Stimulated activated CD4-positive, alpha-beta T cell treated with anti-CD3 and anti-CD28 coated beads, Interleukin-15, amount 100 ng/mL, for 1 hour (primary cell): ENCODE measurements at places on chromosomes 7 and 10.

DNA sequence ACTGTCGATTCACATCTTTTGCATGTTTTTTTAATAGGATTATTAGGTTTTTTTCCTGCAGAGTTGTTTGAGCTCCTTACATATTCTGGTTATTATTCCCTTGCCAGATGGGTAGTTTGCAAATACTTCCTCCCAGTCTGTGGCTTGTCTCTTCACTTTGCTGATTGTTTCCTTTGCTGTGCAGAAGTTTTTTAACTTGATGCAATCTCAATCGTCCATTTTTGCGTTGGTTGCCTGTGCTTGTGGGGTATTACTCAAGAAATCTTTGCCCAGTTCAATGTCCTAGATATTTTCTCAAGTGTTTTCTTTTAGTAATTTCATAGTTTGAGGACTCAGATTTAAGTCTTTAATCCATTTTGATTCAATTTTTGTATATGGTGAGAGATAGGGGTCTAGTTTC, 95.4 kb downstream of the TBXAS1 start:
- no peak for DNase-seq

- DNase-seq = no peak
Observed at GRCh38 chr7:117116211-117116610, 162.9 kb downstream of the ST7 start.

DNA sequence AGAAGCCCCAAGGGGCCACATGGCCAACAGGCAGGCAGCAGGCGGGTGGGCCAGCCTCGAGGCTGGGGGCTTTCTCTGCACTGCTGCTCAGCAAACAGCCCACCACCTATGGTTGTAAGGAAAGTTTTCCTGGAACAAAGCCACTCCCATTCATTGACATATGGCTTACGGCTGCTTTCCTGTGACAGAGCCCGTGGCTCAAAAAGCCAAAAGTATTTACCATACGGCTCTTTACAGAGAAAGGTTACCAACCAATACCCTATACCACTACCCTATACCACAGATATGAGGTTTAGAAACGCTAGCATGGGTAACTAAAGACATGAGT, 152.7 kb downstream of the MAD1L1 start:
- DNase-seq = no peak

DNA sequence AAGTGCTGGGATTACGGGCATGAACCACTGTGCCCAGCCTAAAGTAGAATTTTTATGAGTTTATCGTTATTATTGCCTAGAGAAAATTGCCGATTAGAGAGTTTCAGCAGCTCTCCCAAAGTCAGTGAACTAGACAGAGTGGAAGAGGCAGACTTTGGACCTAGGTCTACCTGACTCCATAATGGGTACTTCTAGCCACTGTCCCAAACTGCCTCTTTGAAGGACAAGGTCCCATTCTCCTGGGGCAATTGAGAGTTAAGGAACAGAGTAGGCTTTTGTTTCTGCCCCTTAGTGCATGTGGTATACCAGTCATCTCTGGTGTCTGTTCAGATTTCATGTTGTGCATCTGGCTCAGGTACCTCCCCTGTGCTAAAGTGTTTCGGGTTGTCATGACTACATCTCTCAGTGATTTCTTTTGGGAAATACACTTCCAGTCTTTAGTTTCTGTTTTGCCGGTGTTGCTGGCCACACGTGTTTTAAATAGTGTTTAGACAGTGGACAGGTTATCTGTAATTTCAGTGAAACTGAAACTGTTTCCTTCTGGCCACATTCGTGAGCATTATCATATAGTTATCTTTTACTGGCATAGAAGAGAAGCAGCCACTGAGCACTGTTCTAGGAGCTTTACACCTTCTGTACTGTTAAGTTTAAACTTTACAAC, 4.7 kb downstream of the TMEM236 start:
- no peak for DNase-seq

GRCh38 chr7:80587538-80587937, 50.9 kb upstream of the CD36 start:
- DNase-seq = no peak

DNA sequence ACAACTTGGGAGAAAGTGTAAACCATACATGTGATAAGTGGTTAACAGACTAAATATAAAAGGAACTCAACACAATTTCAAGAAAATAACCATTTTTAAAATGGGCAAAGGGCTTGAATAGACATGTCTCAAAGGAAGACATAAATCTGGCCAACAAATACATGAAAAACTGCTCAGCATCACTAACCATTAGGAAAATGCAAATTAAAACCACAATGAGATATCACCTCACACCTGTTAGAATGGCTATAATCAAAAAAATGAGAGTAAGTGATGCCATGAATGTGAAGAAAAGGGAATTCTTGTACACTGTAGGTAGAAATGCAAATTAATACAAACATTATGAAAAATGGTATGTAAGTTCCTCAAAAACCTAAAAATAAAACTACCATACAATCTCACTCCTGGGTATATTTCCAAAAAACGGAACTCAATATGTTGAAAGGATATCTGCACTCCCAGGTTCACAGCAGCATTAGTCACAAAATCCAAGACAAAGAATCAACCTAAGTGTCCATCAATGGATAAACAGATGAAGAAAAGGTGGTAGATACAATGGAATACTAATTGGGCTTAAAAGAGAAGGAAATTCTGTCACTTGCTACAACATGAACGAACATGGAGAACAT, 5.6 kb downstream of the SNX13 start:
- DNase-seq = no peak

GRCh38 chr7:103680161-103681144, 234.4 kb upstream of the SLC26A5 start:
- DNase-seq = no peak

DNA sequence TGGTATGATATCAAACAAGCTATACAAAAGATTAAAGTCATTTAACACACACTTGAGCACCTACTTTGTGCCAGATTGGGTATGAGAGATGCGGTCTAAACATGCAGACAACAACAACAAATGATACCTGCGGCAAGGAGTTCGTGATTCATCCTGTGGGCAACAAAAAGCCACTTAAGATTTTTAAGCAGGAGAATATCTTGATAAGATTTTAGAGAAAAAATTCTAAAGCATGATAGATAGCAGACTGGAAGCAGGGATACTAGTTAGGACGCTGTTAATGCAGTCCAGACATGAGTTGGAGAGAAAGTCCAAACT, 1.6 kb upstream of the KBTBD2 start:
- DNase-seq = no peak

- no peak for DNase-seq
Observed at GRCh38 chr10:78044699-78045098, 11.0 kb downstream of the RPS24 start.

- no peak for DNase-seq
Observed at GRCh38 chr10:130862122-130862521, 449.4 kb downstream of the TCERG1L start.

- no peak for DNase-seq
Observed at GRCh38 chr7:96910486-96910885, 94.9 kb upstream of the DLX6 start.

DNA sequence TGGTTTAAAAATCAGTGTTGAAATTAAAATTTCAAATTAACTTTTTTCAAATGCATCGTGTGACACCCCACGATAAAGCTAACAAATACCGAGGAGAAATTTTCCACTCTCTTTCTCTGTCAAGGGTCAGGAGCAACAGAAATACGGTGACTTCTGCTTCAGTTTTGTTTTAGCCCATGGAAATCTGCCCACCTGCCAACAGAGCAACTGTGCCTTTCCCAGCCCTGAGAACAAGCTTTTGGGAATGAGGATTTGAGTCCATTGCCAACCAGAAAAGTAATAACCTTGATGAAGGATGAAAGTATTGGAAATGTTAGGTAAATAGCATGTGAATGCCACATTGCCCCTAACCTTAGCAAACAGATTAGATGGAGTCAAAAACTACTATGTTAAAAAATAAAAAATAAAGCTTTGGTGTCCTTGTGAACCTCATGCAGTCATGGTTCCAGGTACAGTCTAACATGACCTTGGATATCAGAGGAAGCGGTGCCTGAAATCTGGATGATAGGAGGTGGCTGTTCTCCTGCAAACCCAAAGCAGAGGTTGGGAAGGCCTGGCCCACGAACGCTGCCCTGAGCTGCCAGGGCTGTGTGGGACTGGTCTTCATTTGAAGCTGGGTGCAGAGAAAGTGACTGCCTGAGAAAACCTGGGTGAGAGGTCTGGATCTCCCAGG, 296.8 kb downstream of the ELMO1 start:
- no peak for DNase-seq

DNA sequence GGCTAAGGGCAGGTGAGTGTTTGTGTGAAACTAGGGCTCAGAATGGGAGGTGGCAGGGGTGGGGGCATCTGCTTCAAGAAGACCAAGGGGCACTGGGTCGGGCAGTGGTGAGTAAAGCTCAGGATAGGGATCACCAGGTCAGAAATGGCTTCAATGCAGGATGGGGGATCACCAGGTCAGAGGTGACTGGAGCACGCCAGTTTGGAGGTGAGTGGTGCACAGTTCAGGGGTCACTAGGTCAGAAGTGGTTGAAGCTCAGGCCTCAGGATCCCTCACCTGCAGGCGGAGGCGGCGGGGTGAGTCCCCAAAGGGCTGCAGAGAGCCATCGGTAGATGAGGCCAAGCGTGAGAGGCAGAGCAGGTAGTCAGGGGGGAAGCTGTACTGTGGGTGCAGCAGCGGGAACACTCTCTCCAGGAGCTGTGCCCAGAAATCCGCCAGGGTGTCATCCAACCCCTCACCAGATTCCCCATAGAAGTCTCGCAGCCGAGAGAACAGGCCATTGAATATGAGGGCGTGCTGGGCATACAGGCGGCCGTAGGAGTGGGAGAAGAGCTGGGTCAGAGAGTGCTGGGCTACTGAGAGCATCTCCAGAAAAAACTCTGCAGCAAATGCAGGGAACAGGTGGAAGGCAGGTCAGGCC, 1.8 kb downstream of the GPC2 start:
- DNase-seq = no peak
